ENCODE measurements at places on chromosomes 7 and 10.

GRCh38 chr7:12557282-12557681 lies 13.2 kb upstream of the SCIN start:
- DNase-seq = no peak

GRCh38 chr7:73809467-73809951 lies 21.3 kb upstream of the CLDN4 start:
- DNase-seq = no peak

- no peak for DNase-seq
Observed at GRCh38 chr7:2810682-2811415, 33.3 kb downstream of the GNA12 start.

- DNase-seq = peak; percentile 8
Observed at GRCh38 chr7:22173685-22174573, 183.0 kb downstream of the RAPGEF5 start.

DNA sequence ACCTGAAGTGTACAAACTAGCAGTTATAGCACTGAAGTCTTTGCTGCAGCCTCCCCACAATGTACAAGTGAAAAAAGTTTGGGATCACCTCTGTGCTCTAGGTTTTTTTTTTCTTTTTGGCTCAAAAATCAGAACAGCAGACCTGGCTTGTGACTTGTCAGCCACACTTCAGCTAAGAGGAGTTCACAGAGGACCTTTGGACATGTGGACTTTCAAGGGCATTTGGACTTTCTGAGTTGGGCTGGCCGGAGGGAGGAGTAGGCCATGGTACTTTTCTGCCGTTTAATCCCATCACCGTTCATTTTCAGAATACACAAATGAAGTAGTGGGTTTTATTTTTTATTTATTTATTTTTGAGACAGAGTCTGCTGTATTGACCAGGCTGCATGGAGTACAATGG lies 21.9 kb upstream of the ACSL5 start:
- no peak for DNase-seq

Measured in stimulated activated CD4-positive, alpha-beta T cell treated with anti-CD3 and anti-CD28 coated beads, Interleukin-4, amount 100 ng/mL, for 24 hours (primary cell).